ENCODE measurements at places on chromosomes 11 and 22. TPM values are rescaled to one million over a fixed set of nuclear protein-coding genes. Genes with fewer than 3 reads are reported as not detected.

Gene CELSR1
- polyA plus RNA-seq, result 5.9 TPM

Gene OR52W1
- 0.10 TPM for polyA plus RNA-seq

Gene TMEM80
- 36.1 TPM for polyA plus RNA-seq

Gene RPS25
- 1,295 TPM for polyA plus RNA-seq

Gene BACE1
- 37.1 TPM for polyA plus RNA-seq

Gene ZBTB16
- 2.8 TPM for polyA plus RNA-seq

Gene HTR3A
- 2.1 TPM for polyA plus RNA-seq

Gene API5
- polyA plus RNA-seq, result 92.5 TPM

Gene PKDREJ
- 0.69 TPM for polyA plus RNA-seq

Gene FXYD6
- polyA plus RNA-seq, result 78.3 TPM

Gene SLC22A9
- polyA plus RNA-seq, result 0.04 TPM

Gene CD6
- 1.3 TPM for polyA plus RNA-seq

Gene MIAT
- polyA plus RNA-seq, result 8.5 TPM

Gene OPCML
- polyA plus RNA-seq, result 1.4 TPM

Gene SPDYC
- not detected for polyA plus RNA-seq

Gene DMC1
- 1.9 TPM for polyA plus RNA-seq

Gene MS4A18
- 0.30 TPM for polyA plus RNA-seq

Gene BTBD18
- polyA plus RNA-seq, result 0.09 TPM

Gene MYOD1
- 0.10 TPM for polyA plus RNA-seq

Gene RRM1
- polyA plus RNA-seq, result 48.2 TPM

Gene DUSP8
- 16.9 TPM for polyA plus RNA-seq

Gene RASGRP2
- polyA plus RNA-seq, result 10.7 TPM

Gene PHLDB1
- polyA plus RNA-seq, result 42.1 TPM

Gene SCN2B
- polyA plus RNA-seq, result 1.3 TPM

Gene HEPACAM
- 0.04 TPM for polyA plus RNA-seq

Gene SDHD
- polyA plus RNA-seq, result 146 TPM

Gene BDNF
- polyA plus RNA-seq, result 1.4 TPM

Gene MS4A12
- polyA plus RNA-seq, result not detected

Gene POLR3H
- polyA plus RNA-seq, result 12.4 TPM

Gene DGCR6L
- polyA plus RNA-seq, result 46.7 TPM

Gene IRAG1
- 13.1 TPM for polyA plus RNA-seq

Gene PKNOX2
- 3.6 TPM for polyA plus RNA-seq

Gene KCNJ11
- polyA plus RNA-seq, result 5.4 TPM

Gene ACR
- polyA plus RNA-seq, result 0.48 TPM

Measured in large intestine (tissue), 12 donors.